Aorta (tissue), 5 donors: ENCODE measurements at places on chromosomes 7 and 10.

DNA sequence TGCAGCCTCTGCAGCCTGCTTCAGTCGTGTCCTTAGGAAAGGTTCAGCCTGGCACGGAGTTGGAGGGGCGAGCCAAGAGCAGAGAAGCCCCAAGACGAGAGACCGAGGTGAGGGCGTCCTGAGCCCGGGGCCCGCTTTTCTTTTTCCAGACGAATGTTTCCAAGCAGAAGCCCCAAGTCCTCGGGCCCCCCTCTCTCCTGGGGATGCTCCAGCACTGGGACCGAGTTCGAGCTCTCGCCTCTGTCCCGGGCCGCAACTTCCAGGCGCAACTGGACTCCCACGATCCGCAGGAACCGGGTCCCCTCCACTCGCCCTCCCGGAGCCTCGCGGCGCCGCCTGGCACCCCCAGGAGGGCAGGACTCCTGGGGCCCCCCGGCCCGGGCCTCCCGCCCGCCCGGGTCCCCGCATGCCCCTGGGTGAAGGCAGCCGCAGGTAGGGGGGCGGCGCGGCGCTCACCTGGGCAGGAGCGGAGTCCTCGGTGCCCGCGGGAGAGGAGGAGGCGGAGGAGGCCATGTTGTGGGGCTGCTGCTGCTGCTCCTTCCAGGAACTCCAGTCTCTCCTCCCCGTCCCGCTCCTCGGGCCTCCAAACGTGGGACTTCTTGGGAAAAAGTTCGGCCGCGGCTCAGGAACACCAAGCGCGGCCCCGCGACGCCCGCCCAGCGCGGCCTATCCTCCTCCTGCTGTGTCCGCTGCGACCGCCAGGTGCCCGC is 45.3 kb upstream of the CDK1 start:
- no peak overlapping the region for H3K27ac ChIP-seq
- peak overlapping the region; percentile 70 for H3K4me3 ChIP-seq
- no peaks in the 10 kb centered on the region for H3K36me3 ChIP-seq
- peak; percentile 79 for DNase-seq

GRCh38 chr10:65796472-65796871 is 1129.4 kb upstream of the LRRTM3 start:
- DNase-seq = no peak
- no peaks in the 10 kb centered on the region for H3K36me3 ChIP-seq
- no peaks in the 10 kb centered on the region for H3K27me3 ChIP-seq
- H3K4me1 ChIP-seq = no peaks in the 10 kb centered on the region

- H3K27me3 ChIP-seq = no peaks in the 10 kb centered on the region
- H3K4me1 ChIP-seq = peaks cover 3% of the 10 kb centered on the region
- H3K27ac ChIP-seq = no peak overlapping the region
- no peak overlapping the region for H3K4me3 ChIP-seq
- DNase-seq = no peak
These were observed 42.0 kb downstream of the GNA12 start for GRCh38 chr7:2802101-2802500.

GRCh38 chr7:133869556-133869955 is 257.6 kb upstream of the LRGUK start:
- H3K36me3 ChIP-seq = no peaks in the 10 kb centered on the region
- H3K4me1 ChIP-seq = no peaks in the 10 kb centered on the region
- no peaks in the 10 kb centered on the region for H3K27me3 ChIP-seq
- no peak overlapping the region for H3K27ac ChIP-seq

- no peaks in the 10 kb centered on the region for H3K4me1 ChIP-seq
- no peak overlapping the region for H3K4me3 ChIP-seq
- DNase-seq = no peak
- H3K36me3 ChIP-seq = no peaks in the 10 kb centered on the region
These were observed 26.7 kb upstream of the MRLN start for GRCh38 chr10:59779756-59780533.

GRCh38 chr10:3225561-3225960 is 53.0 kb upstream of the PITRM1 start:
- no peaks in the 10 kb centered on the region for H3K27me3 ChIP-seq
- H3K27ac ChIP-seq = no peak overlapping the region
- DNase-seq = no peak
- no peaks in the 10 kb centered on the region for H3K4me1 ChIP-seq

- no peaks in the 10 kb centered on the region for H3K27me3 ChIP-seq
- H3K4me3 ChIP-seq = no peak overlapping the region
- DNase-seq = no peak
- H3K36me3 ChIP-seq = no peaks in the 10 kb centered on the region
These were observed 164.2 kb downstream of the KLF6 start for GRCh38 chr10:3620818-3621217.

DNA sequence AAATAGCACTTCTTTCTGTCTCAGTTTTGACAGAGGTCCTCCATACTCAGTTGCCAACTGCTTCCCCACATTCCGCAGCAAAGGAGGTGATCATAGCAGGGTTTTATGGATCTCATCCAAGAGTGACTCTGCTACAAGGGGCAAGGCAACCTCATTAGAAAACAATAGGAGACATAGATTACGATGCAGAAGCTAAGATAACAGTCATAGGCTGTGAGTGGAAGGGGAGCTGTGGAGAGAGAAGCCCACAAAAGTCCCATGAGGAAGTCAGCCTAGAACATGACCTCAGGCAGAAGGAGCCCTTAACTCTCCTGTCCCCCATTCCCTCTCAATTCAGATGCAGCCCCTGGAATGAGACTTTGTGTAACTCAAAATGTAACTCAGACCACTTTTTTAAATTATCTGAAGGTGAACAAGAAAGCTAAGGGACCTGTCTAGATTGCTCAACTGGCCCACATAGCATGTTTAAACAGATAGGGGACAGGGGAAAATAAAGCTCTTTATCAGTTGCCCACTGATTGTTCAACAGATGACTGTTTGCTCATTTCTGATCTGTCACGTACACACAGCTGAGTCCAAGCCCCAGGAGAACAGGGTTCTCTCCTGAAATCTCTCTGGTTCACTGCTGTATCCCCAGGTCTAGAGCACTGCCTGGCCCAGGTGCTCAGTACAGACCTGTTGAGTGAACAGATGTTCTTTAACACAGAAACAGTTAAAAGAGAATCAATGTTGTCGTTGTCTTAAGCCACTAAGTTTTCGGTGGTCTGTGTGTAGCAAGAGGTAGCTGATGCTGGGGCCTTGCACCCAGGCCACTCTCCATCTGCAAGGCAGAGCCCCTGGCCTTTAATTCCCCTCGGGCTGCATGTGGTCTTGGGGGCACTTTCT is 1.5 kb upstream of the NCOA4 start:
- DNase-seq = no peak
- H3K4me1 ChIP-seq = peaks cover 2% of the 10 kb centered on the region
- no peak overlapping the region for H3K4me3 ChIP-seq
- H3K27ac ChIP-seq = no peak overlapping the region
- no peaks in the 10 kb centered on the region for H3K27me3 ChIP-seq

- DNase-seq = no peak
- peak overlapping the region; percentile 29 for H3K27ac ChIP-seq
- H3K4me3 ChIP-seq = no peak overlapping the region
- H3K27me3 ChIP-seq = no peaks in the 10 kb centered on the region
- peaks cover 9% of the 10 kb centered on the region for H3K4me1 ChIP-seq
These were observed 287.9 kb downstream of the TNS3 start for GRCh38 chr7:47293884-47294555.

DNA sequence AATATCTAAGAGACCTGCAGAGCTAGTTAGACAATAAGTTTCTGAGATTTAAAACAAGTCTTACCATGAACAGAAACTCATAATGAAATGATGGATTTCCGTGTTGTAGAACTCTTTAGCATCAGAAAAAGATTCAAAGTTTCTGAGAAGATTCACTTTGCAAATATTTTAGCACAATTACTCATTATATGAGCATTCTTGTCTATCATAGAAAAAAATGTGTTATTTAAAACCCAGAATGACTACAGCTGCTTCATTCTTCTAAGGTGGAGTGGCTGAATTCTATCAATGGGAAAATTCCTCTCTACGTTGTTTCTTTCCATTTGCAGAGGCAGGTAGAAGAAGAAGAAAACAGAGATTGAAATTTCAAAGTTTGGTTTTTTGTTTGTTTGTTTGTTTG is 21.0 kb upstream of the RALA start:
- no peaks in the 10 kb centered on the region for H3K4me1 ChIP-seq
- no peaks in the 10 kb centered on the region for H3K27me3 ChIP-seq
- no peak overlapping the region for H3K27ac ChIP-seq
- H3K4me3 ChIP-seq = no peak overlapping the region
- no peaks in the 10 kb centered on the region for H3K36me3 ChIP-seq

- H3K27ac ChIP-seq = no peak overlapping the region
- no peak for DNase-seq
- no peaks in the 10 kb centered on the region for H3K4me1 ChIP-seq
- no peaks in the 10 kb centered on the region for H3K27me3 ChIP-seq
- H3K4me3 ChIP-seq = no peak overlapping the region
These were observed 120.9 kb downstream of the TWIST1 start for GRCh38 chr7:18996583-18996982.

- no peak overlapping the region for H3K4me3 ChIP-seq
- no peaks in the 10 kb centered on the region for H3K4me1 ChIP-seq
- H3K27me3 ChIP-seq = no peaks in the 10 kb centered on the region
- H3K27ac ChIP-seq = no peak overlapping the region
These were observed 139.2 kb upstream of the PRR15 start for GRCh38 chr7:29424295-29424983.

DNA sequence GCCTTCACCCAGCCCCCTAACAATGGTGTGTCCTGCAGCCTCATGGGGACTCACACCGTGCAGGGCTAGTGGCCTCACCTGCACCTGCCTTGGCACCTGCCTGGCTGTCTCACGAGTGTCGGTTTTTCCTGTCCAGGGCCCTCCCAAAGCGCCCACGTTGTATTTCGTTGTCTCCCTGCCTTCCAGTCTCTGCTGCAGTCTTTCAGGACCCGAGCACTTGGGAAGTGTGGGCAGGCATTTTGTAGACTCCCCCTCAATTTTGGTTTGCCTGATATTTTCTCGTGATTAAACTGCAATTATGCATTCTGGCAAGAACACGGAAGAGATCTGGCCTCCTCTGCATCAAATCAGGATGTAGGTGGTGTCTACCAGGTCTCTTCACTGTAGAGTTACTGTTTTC is 17.9 kb downstream of the BNIP3 start:
- no peaks in the 10 kb centered on the region for H3K27me3 ChIP-seq
- no peak overlapping the region for H3K27ac ChIP-seq
- no peak overlapping the region for H3K4me3 ChIP-seq

DNA sequence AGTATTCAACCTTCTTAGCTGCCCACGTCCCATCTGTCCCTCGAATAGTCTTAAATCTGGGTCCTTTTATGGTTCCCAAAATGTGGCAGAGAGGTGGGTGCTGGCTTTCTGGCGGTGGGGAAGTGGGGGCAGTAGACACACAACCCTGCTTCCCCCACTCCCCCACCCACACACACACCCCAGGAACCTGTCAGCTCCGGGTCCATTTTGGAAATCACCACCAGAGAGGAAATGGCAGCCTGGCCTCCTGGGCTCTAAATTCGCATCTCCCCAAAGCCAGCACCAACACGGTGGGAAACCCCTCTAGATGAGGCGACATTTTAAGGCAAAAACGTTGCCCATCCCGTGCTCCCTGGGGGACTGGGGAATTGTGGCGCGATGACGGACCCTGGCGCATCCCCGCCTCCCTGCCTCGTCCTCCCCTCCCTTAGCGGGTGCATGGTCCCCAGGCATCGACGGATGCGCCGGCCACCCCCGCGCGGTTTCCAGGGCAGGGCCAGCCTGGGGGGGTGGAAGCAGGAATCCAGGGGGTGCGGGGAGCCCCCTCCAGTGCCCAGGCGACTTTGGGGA is 702 bp downstream of the TMEM130 start:
- H3K4me1 ChIP-seq = no peaks in the 10 kb centered on the region
- no peaks in the 10 kb centered on the region for H3K27me3 ChIP-seq
- H3K4me3 ChIP-seq = no peak overlapping the region
- H3K36me3 ChIP-seq = no peaks in the 10 kb centered on the region
- peak; percentile 77 for DNase-seq
- H3K27ac ChIP-seq = peak overlapping the region; percentile 11

DNA sequence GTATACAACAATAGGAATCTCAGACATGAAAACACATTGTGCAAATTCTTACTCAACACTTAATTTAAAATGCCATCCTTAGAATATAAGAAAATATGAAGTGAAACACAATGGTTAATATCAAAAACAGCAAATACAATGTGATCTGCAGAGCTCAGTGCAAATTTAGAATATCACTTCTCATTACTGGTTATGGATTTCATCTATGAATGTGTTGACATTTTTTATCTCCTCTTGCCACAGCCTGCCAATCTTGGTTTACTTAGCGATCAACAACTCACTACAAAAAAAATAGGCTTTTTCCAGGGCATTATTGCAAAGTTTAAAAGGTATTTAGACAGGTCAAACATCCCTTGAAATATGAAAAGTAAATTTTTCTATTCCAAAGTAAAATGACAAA is 25.0 kb upstream of the RNF148 start:
- no peaks in the 10 kb centered on the region for H3K4me1 ChIP-seq
- DNase-seq = no peak
- H3K27me3 ChIP-seq = no peaks in the 10 kb centered on the region
- no peak overlapping the region for H3K27ac ChIP-seq

DNA sequence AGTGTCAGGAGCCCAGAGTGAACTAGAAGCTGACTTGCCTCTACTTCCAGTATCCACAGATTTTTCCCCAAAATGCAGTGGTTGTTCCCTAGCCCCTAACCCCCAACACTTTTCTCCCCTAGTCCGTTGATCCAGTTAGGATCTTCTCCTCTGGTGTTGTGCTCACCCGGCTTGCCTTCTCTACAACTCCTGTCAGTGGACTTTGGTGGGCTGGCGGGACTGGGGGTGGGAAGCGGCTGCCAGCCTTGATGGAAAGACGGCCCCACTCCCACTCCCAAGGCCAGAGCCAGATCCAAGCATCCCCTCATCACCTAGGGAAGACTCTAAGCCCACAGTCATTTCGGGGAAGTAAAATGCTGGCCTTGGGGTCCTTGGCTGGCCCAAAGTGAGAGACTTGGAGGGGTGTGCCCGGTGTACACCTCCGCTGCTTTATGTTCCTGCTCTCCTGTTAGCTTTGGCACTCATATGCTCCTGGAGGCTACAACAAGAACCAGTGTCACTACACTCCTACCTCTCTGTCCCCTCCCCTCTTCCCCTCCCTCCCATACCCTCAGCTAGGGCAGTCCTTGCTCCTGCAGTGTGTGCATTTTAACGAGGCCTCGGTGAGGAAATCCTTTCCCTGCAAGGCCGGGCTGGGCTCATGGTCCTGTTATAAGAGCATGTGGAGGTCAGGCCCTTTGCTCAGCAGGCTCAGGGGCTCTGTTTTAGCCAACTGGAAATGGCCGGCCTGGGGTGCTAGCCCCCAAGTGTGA is 930 bp upstream of the HOXA10 start:
- H3K4me1 ChIP-seq = no peaks in the 10 kb centered on the region
- DNase-seq = peak; percentile 14
- no peak overlapping the region for H3K27ac ChIP-seq
- no peaks in the 10 kb centered on the region for H3K36me3 ChIP-seq
- no peak overlapping the region for H3K4me3 ChIP-seq
- no peaks in the 10 kb centered on the region for H3K27me3 ChIP-seq

DNA sequence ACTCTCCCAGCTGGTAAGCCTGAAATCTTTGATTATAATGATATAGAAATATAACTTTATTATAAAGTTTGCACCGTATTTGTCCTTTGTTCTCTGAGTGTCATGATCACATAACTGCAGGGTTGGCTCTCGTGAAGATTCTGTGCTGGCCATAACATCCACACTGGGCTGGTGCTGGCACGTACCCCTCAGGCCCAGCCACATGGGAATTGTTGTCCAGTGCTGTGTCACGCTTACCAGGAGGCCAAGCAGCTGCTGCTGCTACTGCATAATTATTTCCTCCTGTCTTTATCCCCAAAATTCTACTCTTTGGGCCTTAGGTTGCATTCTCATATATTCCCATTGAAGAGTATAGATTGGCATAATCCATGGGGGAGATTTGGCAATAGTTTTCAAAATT is 20.8 kb upstream of the UCN3 start:
- H3K27me3 ChIP-seq = no peaks in the 10 kb centered on the region
- no peak overlapping the region for H3K27ac ChIP-seq
- no peak overlapping the region for H3K4me3 ChIP-seq
- no peaks in the 10 kb centered on the region for H3K36me3 ChIP-seq
